COR-L47 (cell line): ENCODE measurements at places on chromosomes 7 and 10.

DNA sequence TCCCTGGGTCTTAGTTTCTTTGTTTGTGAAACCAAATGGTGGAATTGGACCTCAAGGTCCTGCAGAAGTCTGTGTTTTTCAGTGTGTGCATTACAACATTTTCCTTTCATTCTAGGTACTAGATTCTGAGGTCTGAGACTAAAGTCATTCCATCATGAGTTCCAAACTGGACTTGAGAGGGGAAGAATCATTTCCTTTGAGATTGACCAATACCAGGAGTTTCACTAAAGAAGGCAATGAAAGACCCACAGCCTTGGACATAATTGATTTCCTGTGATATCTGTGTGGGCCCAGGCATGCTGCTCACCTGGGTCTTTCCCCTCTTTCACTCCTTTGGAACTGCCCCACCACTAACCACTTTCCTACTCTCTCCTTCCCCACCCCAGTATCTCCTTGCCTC, 18.2 kb downstream of the TAS2R41 start:
- no peak for DNase-seq

GRCh38 chr10:83492004-83492403, 647.3 kb upstream of the GHITM start:
- no peak for DNase-seq

- DNase-seq: no peak
Observed at GRCh38 chr7:70579397-70580097, 552.4 kb upstream of the GALNT17 start.

GRCh38 chr7:5514440-5515035, 90.9 kb upstream of the TNRC18 start:
- DNase-seq: no peak

DNA sequence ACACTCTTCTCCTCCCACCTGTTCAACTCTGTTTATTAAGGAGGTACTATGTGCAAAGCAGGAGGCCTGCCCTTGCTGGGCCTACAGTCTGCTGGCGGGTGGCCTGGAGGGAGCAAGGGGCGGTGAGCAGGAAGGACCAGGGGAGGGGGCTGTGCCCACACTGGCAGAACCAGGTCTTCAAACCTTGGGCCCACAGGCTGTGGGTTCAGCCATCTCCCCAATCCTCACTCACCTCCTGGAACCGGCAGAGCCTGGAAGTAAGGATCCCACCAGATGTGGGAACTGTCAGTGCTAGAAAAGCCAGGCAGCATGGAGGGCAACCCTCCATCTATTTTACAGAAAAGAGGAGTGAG, 50.8 kb downstream of the CAMK2B start:
- DNase-seq: no peak

DNA sequence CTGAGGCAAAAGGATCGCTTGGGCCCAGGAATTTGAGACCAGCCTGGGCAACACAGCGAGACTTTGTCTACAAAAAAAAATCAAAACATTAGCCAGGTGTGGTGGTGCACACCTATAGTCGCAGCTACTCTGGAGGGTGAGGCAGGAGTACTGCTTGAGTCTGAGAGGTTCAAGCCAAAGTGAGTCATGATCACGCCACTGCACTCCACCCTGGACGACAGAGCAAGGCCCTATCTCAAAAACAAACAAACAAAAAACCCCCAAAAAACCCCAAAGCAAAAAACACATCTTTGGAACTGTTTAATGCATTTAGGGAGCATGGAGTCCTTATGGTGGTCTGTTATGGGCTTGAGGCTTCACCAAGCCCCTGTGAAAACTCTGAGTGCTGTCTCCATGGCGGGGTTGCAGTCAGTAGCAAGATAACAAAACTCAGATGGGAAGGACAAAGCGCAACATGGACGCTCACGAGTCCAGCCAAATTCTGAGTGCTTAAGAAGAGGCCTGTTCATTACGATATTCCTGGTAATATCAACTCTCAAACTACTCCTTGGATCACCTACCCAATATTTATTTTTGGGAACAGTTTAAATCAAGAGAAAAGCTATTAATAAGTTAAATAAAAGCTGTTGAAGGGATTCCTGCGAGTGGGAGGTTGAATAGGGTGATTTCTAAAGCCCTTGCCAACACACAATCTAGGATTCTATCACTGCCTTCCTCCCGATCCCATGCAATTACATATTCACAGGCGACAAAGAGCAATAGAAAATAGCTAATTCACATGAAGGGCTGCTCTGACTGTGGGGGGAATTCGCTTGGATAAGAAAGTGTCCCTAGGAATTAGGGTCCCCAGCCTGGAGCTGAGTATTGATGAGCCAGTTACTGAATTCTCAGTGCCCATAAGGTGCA, 123.3 kb downstream of the HIPK2 start:
- no peak for DNase-seq

DNA sequence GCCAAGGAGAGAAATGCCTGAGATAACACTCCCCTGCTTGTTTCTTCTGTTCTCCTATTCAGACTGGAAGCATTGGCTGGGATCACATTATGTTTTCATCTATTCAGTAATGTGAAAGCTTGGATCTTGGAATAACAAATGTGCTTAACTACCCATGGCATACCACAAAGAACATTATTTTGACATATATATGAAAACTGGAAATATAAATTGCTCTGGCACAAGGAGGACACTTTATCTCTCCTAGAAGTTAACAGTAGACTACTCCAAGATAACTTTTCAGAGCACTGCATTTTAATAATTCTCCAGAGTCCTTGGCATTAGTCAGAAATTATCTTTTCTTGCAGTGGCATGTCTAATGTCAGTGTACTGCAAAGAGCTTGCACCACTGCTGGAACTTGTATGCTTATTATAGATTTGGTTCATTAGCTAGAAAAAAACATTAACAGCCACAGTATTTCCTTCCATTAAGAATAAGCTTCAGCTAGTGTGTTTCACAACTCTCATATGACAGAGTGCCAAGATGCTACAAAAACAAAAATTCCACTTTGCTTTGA, 169.3 kb upstream of the LRRN3 start:
- no peak for DNase-seq

DNA sequence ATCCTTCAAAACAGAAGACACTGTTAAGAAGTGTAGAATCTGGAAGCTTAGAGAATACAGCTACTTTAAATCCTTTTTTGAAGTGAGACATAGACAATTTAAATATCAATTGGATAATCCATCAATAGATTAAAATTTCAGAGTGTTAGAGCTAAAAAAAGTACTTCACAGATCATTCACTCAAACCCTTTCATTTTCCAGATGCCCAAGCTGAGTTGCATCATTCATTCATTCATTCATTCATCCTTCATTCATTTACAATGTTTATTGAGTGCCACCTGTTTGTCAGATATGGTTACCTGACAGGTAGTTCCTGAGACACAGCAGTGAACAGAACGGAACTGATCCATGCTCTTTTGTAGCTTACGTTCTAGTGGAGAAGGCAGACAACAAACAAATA, 290.7 kb upstream of the MTPN start:
- DNase-seq: no peak

DNA sequence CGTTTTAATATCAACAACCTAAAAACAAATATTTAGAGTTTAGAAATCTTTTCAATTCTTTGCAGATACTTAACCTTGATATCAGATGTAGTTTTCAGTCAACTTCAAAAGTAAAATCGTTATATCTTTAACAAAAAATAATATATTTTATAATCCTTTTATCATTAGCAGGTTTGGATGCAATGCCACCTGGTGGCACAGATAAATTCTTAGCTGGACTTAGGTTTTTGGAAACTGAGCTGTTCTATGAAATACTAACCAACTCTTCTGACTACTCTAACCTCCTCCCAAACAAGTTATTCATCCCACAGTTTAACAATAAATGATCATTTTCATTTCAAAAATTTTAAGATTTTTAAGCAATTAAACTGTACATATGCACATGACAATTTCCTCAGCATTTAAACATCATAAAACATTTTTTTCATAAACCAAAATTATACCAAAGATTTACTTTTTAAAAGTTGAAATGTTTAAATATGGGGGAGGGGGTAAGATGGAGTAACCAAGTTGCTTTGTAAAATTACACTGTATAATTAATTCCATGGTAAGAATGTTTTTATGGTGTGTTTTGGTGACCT, 56.9 kb downstream of the HIBADH start:
- no peak for DNase-seq

DNA sequence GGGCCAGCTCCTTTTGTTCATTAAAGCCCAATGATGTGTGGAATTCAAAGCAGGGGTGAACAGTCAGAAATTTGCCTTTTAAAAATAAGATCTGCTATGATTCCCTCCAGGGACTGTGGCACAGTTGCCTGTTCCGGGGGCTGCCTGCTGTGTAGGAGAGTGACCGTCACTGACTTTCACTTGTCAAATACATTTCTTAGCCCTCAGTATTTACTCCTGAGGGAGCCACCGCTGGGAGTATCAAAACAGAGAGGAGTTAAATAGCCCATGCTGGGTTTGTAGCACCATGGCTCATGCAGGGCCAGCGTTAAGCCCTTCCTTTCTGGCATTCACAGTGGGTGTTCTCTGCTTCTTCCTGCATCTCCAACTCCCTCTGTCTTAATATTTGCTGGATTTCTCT, 897.8 kb downstream of the SORCS3 start:
- DNase-seq: no peak

GRCh38 chr7:43791665-43792064, 33.2 kb downstream of the BLVRA start:
- DNase-seq: no peak
